ENCODE measurements at places on chromosomes 13 and 19. TPM values are rescaled to one million over a fixed set of nuclear protein-coding genes. Genes with fewer than 3 reads are reported as not detected.

DNA sequence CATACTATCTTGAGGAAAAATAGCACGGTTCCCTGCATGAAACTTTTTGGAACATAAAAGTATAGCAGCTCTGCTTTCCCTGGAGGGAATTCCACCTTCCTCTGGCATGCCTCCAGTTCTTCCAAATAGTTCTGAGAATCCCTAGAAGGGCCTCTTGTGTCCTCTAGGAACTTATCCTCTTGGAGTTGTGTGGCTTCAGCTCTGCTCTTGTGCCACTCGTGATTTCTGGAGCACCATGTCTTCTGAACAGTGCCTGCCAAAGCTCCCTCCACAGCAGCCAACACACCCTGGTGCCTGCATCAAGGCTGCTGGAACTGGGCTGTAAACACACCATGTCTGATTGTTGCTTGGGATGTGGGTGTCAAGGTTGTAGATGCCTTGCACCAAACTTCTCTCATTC lies 65.7 kb upstream of the FLT1 start:
- no peak for DNase-seq

DNA sequence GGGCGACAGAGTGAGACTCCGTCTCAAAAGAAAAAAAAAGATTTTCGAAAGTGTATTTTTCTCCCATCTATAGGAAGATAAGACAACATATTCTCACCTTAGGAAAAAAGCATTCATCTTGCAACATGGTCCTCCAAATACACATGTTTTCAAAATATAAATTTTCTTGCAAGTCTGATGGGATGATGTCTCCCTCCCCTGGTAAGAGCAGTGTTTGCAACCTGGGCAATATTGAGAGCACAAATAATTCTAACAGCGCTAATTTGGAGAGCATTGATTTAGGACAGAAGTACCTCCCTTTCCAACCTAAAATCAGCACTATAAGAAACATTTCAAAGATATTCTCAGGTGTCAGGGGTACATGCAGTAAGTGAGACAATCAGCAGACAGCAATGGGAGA lies 61.0 kb upstream of the SHISA2 start:
- no peak for DNase-seq

DNA sequence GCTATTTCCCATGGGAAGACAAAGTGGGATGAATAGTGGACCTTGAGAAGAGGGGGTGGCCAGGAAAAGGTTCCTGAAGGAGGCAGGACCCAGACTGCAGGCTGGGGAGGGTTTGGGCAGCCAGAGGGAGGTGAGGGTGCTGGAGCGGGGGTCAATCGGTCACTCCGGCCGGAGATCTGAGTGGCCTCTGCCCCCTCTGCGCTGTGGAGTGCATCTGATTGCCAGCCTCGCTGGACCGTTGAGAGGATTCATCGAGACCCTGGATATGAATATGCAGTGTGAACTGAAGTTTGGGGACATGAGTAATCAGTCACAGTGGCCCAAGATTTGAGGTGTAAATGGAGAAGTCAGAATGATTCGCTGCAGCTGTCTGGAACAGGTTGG lies 5.5 kb upstream of the ZNF580 start:
- DNase-seq: no peak

DNA sequence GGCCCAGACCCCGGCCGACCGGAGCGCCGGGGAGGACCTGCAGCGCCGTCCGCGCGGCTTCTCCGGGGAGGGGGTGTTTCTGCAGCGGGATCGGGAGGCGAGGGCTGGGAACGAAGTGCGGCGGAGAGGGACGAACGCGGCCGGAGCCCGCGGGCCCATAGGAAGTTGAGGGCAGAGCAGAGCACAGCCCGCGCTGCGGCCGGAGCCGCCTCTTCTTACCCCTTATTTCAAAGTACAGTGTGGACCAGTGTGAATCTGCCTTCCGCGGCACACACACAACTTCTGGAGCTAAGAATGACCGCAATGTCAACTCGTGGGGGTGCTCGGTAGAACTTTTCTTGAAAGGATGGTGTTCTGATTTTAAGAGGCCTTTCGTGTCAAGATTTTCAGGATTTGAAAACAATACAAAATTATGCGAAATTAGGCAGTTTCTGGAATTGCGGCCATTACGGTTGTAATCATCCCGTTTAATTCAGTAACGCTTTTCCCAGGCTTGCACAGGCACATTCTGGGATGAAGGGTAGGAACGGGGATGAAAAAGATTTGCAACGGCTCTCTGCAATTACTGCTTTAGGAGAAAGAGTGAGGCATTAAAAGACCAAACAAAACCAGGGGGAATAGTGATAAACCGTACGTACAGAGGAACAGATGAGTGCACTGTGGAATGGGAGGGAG lies 821 bp downstream of the TDRD3 start:
- DNase-seq: peak; percentile 66

GRCh38 chr13:107743100-107743499 lies 472.2 kb downstream of the LIG4 start:
- no peak for DNase-seq

- DNase-seq: peak; percentile 8
These were observed 726 bp upstream of the UFM1 start for GRCh38 chr13:38348861-38349389.

DNA sequence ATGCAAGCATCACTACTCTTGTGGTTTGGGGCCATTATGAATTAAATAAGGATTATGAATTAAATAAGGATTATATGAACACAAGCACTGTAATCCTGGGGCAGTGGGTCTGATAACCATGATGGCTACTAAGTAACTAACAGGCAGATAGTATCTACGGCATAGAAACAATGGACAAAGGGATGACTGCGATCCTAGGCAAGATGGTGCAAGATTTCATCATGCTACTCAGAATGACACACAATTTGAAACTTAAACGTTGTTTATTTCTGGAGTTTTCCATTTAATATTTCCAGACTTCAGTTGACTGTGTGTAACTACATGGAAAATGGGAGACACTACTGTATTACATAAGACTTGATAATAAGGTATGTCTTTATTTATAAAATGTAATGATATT lies 15.1 kb downstream of the KCNRG start:
- DNase-seq: no peak

SRRM5 gene
- total RNA-seq: 0.14 TPM

LPAR6 gene
- total RNA-seq: 34.6 TPM

DNA sequence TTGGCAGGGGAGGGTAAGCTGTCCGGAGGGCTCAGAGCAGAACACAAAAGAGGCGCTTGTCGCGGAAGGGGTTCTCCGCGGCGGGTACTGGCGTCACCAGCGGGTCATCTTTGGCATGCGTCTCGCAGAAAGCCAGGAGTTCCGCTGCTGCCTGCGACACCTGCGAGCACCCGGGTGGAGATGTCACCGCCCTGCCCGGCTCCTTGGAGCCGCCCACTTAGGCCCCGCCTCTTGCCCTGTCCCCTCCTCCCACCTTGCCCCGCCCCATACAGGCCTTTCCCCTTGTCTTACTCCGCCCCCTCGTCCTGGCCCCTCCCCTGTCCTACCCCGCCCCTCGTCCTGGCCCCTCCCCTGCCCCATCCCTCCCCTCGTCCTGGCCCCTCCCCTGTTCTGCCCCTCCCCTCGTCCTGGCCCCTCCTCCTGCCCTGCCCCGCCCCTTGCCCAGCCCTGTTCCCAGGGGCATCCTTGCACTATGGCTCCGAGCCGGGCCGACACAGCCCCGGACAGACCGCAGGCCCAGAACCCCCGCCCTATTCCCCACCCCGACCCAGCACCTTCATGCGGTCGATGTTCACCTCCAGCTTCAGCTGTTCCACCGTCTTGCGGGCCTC lies 1.9 kb downstream of the GNG8 start:
- DNase-seq: peak; percentile 97

DNA sequence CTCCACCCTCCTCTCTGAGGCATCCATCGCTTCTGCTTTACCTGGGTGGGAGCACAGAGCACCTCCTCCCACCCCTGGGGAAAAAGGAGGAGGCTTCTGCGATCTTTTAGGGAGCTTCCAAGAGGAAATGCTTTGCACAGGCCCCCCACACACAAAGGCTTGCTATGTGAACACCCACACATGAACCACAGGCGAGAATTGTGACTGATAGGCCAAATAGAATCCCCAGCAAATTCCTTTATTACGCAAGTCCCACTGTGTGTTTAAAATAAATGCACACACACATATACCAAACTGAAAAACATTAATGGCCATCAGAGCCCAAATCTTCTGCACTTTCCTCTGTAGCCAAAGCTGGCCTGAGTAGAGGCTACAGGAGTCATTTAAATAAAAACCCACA lies 50.6 kb downstream of the HSPH1 start:
- no peak for DNase-seq

GRCh38 chr19:54312436-54313377 lies at the start of gene LILRA5:
TSS of gene LILRA5 (minus strand) at chr19:54313166. CDS start at chr19:54313019, 147 bp downstream.
- no peak for DNase-seq

- DNase-seq: no peak
These were observed 44.9 kb upstream of the PEG3 start for GRCh38 chr19:56885173-56885985.

DNA sequence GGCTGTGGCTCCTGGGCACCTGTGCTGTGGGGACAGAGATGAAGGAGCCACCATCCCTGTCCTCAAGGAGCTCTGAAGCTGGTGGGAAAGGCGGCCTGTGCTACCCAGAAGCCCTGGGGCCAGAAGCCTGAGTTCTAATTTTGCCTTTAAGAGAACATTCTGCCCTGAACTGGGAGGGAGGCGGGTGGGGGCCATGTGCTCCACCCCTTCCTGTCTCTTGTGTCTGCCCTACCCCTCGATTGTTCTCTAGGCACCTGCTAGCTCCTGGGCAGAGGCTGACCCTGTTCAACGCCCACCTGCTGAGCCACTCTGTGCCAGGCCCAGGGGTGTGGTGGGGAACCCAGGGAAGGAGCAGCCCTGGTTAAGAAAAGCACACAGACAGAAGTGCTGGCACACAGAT lies 5.9 kb downstream of the TRAPPC6A start:
- DNase-seq: no peak

DNA sequence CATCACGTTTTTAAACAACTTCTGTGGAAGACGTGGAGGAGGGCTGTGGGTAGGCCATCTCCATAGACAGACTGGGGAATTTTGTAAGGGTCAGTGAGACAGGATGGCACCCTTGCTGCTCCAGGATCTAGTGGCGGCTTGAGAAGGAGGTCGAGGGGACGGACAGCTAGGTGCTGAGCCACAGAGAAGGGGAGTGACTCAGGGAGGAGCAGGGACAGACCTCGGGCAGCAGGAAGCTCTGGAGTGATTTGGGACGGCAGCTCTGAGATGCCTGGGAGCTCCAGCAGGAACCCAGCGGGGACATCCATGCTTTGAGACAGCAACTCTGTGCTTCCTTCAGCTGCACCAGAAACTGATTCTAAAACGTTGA lies 169.1 kb upstream of the SOX1 start:
- no peak for DNase-seq

DNA sequence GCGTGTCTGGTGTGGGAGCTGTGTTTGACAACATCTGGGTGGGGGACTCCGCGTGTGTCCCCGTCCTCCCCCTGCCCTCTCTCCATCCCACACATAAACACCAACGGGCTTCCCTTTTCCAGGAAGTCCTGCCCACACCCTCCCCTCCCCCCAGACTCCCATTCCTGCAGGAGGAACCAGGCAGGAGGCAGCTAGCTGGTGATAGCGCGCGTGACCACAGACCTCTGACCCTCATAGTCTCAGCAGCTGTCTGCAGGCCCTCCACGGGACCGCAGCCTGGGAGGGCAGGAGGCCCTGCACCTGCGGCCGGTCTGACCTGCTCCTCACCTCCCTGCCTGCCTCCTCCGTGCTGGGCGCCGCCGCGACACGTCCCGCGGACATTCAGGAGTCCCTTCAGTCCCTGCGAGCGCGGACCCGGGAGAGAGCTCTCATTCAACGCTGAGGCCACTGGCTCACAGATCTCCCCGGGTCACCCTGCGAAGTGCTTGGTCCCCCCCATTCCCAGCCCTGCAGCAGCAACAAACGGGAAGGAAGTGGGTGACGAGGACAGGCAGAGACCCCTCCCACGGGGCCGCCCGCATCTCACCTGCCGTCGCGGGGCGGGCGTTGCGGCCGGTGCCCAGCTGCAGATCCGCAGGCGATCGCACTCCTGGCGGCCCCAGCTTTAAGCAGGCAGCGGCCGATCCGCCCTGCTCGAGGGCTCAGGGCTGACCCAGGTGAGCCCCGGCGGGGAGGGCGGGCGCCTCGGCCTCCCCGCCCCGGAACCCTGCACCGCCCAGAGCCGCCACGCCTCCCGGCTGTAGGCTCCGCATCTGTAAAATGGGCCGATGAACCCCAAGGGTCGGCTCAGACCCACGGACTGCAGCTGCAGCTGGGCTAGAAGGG lies 1.1 kb upstream of the ACP5 start:
- peak; percentile 61 for DNase-seq

- no peak for DNase-seq
These were observed 319.9 kb downstream of the ATP8A2 start for GRCh38 chr13:25691654-25692053.

MCOLN1 gene
- 24.3 TPM for total RNA-seq

GRCh38 chr19:35487656-35488182 lies 2.5 kb downstream of the KRTDAP start:
- DNase-seq: no peak

- DNase-seq: no peak
These were observed 55.0 kb upstream of the TM9SF2 start for GRCh38 chr13:99446242-99446641.

EFNA2 gene
- total RNA-seq: 30.5 TPM

GRCh38 chr19:44661205-44661604 lies 10.1 kb upstream of the CEACAM19 start:
- DNase-seq: no peak

GRCh38 chr19:18756896-18757295 lies 34.2 kb downstream of the COMP start:
- no peak for DNase-seq

ZNF45 gene
- total RNA-seq: 11.3 TPM

- no peak for DNase-seq
These were observed 256.5 kb downstream of the DCLK1 start for GRCh38 chr13:35874704-35875103.

DNA sequence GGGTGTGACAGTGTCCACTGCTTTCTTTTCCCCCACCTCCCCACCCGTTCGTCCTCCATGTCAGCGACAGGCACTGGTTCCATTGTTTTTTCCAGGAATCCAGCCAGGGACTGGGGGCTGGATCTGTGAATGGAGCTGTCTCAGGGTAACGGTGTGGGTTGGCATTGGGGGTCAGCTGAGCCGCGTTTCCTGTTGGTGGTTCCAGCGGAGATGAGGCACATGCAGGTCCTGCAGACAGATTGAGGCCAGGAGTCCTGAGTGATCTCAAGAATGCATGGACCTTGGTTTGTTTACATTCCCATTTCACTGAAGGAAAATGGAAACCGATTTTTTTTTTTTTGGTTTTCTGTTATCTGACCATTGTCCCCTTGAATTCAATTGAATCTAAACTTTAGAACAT lies 303.9 kb downstream of the FGF9 start:
- no peak for DNase-seq

- no peak for DNase-seq
These were observed 877.2 kb upstream of the PCDH20 start for GRCh38 chr13:62292714-62293480.

DNA sequence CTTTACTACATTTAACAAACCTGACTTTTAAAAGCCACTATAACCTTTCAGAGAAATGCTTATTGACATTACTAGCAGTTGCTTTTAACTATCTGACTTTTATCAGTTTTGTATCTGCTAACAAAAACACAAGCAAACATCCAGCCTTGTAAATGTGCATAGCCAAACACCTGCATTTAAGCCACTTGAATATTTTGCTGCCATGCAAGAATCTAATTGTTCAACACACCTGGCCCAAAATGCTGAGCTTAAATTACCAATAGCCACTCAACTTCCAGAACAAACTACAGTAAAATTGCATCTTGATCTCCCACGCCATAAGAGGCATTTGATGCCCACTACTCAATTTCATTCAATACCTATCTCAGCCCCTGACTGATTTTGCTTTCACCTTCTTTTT lies 9.3 kb downstream of the ZIC5 start:
- DNase-seq: no peak

All from transverse colon (tissue), 4 donors.